NT2/D1 (cell line): ENCODE measurements at places on chromosomes 7 and 10.

GRCh38 chr10:123795196-123795780 is 96.3 kb downstream of the CPXM2 start:
- no peak for DNase-seq

DNA sequence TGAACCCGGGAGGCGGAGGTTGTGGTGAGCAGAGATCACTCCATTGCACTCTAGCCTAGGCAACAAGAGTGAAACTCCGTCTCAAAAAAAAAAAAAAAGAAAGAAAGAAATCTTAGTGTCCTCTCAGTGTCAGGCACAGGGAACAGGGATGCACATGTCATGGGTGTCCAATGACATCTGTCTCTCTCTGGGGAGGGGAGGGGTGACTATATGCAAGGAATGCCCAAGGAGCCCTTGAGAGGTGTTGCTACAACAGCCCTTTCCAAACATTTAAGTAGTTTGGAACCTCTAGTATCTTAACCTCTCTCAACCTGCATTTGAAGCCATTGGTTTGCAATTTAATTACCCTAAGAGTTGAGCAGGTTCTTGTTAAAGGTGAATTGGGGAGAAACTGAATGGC is 28.9 kb downstream of the PDLIM1 start:
- no peak for DNase-seq

DNA sequence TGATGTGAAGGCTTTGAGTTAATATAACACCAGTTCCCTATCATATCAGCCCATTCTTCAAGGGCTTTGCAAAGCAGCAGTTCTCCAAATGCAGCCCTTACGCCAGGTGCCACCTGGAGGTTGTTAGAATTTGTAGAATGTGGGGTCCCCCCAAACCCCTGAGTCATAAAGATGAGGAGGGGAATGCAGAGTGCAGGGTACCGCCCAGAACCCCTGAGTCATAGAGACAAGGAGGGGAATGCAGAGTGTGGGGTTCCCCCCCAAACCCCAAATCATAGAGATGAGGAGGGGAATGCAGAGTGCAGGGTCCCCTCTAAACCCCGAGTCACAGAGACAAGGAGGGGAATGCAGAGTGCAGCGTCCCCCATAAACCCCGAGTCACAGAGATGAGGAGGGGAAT is 605.8 kb downstream of the PTPRN2 start:
- no peak for DNase-seq

DNA sequence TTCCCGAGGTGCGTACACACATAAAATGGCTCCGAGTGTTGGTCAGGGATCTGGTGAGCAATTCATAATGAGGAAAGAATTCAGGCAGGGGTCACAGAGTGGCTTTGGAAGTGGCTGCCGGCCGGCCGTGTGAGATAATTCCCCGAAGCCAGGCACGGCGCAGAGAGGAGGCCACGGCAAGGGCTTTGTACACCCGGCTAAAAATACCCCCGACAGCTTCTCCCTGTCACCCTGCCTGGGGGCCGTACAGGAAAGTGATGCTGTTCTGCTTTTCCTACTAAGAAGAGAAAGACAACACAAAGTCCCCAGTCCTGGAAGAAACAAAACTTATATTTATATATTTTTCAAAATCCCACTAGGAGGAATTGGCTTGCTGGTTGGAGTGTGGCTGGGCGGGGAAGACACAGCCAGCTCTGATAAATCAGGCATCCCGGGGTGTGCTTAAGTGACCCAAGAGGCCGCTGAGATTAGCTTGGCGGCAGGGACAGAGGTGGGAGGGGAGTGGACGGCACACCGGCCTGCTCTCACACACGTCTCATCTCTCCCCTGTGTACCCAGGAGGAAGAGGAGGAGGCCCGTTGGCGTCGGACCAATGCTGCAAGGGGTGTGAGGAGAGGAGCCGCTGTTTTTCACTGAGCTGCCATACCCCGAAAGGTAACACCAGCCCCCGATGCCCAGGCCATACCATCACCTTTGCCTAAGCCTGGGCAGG is 70.5 kb downstream of the ZMIZ1 start:
- DNase-seq, result no peak

DNA sequence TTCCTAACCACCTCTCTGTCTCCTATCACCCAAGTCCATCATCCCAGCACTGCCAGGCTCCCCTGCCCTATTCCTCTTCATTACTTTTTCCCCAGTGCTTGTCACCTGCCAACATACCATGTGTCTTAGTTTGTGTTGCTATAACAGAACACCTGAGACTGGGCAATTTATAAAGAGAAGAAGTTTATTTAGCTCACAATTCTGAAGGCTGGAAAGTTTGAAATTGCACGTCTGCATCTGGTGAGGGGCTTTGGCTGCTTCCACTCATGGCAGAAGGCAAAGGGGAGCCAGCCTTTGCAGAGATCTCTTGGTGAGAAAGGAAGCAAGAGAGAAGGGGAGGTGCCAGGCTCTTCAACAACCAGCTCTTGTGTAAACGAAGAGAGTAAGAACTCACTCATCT is 47.3 kb downstream of the DRGX start:
- no peak for DNase-seq

DNA sequence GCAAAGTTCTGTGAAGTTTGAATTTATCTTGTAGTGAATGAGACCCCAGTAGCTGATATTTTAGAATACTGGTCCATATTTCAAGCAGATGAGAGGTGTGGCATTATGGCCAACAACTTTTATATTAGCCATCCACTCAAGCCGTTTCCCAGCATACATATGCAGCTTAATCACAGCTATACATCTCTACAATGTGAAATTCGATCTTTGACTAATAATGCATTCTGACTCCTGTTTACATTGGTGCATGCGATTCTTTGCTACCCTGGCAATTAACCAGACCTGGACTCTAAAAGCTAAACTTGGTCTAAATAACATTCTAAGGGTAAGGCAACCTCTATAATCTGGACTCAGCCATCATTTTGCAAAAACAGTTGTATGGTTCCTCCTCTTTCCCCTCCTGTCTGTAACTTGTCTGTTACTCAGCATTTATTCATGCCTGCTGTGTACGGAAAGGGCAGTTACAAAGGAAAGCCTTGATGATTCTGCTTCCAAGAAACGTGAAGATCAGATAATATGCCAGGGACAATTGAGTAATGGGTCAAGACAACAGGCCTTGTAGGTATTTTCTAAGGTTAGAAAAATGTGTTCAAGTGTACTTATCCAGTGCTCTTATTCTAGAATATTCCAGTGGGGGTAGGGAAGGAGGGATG is 50.6 kb downstream of the PNLIPRP2 start:
- DNase-seq, result no peak

DNA sequence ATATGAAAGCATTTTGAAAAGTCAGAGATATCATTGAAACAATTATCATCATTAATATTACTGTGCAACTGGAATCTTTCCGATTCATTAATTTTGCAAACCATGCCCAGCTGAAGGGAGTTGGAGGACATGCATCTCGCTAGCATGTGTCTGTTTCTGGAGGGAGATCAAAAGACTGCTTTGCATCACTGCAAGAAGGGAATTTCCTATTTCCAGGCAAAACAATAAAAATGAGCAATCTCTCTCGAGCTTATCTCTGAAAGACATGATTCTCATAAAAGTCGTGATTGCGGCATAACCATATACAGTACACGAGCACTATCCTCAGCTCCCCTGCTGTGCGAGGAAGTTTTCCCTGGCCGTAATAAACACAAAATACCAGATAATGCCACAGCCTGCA is 607.6 kb upstream of the DPP6 start:
- no peak for DNase-seq

- DNase-seq, result no peak
Observed at GRCh38 chr10:92753865-92754264, 64.1 kb downstream of the HHEX start.

- DNase-seq, result peak; percentile 72
Observed at GRCh38 chr10:95246582-95247051, 44.2 kb downstream of the PDLIM1 start.
